A673 (cell line): ENCODE measurements at places on chromosomes 4 and X.

- peak; percentile 37 for DNase-seq
These were observed 42.4 kb downstream of the MSX1 start for GRCh38 chr4:4901877-4902276.

DNA sequence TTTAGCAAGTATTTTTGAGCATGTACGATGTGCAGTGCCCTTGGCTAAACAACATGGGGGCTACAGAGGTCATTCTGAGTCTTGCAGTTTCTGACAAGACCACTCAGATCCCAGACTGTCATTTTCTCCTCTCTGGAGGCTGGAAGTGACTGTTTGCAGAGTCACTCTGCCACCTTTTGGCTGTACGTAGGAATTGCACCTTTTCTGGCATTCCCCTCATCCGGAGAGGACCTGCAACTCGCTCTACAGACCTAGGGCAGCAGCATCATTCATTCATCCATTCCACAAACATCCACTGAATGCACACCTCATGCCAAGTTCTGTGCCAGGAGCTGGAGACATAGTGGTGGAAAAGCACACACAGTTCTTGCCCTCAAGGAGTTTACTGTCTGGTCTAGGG is 160.4 kb upstream of the GPR101 start:
- peak; percentile 64 for DNase-seq

- no peak for DNase-seq
These were observed 2403.2 kb downstream of the ARAP2 start for GRCh38 chr4:33841120-33841519.

- DNase-seq: no peak
These were observed 182.8 kb upstream of the GRID2 start for GRCh38 chr4:92120810-92121498.

- DNase-seq: no peak
These were observed 6.1 kb downstream of the AWAT2 start for GRCh38 chrX:70043685-70044084.

- DNase-seq: no peak
These were observed 50.1 kb downstream of the CENPVL3 start for GRCh38 chrX:51568586-51568985.

- no peak for DNase-seq
These were observed 15.8 kb downstream of the SCD5 start for GRCh38 chr4:82782626-82783345.

DNA sequence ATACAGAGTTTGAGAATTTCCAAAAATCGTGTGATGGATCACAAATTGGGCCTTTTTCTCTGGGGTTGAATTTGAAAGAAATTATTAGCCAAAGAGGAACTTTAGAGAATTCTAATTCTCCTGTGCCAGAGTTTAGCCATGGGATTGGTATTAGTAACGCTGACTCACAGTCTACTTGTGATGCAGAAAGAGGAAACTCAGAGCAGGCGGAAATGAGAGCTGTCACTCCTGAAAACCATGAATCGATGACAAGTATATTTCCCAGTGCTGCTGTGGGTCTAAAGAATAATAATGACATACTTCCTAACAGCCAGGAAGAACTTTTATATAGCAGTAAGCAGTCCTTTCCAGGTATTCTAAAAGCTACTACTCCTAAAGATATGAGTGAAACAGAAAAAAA is 64.9 kb downstream of the N4BP2 start:
- DNase-seq: peak; percentile 82

GRCh38 chr4:52837716-52838558 is 24.2 kb upstream of the RASL11B start:
- no peak for DNase-seq

DNA sequence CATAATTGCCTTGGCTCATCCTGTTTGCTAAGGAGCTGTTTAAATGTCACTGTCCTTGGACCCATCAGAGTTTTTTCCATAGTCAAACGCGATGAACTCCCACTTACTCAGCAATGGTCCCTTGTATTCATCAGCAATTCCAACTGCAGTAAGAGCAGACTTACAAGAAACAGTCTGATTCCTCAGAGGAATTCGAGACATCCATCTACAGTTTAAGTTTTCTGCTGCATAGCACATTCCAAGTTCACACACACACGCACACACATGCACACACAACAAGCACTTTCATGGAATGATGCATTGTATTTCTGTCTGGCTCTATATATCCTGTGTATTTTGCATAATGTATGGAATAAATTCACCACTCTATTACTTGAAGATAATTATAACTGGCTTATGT is 32.7 kb upstream of the TMEM150C start:
- DNase-seq: no peak

DNA sequence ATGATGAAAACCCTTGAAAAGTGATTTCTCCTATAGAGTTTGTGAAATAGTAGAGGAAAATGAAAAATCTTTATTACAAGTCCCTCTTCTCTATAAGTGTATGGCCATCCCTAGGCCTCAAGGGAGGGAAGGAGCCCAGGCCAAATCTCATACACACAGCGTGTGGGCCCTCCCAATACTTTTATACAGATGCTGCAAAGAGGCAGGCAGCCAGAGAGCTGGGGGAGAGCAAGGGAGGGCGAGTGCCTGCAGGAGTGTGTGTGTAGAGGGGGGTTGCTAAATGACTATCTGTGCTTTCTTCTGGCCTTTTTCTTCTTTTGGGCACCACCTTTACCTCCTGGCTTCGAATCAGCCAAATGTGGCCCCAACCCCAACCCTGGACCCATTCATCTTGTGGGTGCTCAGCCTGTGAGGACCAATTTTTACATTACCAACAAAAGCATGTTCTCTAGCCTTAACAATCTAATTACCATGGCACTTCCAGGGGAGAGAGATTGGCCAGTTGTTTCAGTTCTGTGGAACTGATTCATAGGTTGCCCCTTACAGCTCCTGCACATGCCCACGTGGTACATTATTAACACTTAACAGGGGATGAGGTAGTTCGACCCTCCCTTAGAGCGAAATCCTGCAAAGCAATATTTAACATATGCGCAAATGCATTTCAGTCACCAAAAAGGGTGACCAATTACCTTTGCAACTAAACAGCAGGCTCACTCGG is 2.0 kb downstream of the GPC3 start:
- no peak for DNase-seq
